ENCODE measurements at places on chromosomes 2 and 18. TPM values are rescaled to one million over a fixed set of nuclear protein-coding genes. Genes with fewer than 3 reads are reported as not detected.

DNA sequence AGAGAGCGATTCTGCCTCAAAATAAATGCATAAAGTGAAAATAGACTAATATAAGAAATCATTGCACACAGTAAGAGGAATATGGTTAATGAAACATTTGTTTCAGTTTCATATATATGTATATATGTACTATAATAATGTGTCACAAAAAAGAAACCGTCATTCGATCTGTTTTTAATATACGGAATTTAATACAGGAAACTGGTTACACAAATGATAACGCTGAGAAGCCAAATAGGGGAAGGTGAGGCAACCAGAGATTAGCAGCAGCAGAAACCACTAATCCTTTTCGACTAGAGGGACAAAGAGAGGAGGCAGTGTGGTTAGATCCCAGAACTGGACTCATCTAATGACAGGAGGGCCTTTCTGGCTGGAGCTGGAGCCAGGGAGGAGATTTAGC lies 64.2 kb upstream of the GREB1L start:
- no peaks in the 10 kb centered on the region for H3K4me1 ChIP-seq
- H3K27ac ChIP-seq = no peak overlapping the region
- no peak for DNase-seq
- H3K36me3 ChIP-seq = no peaks in the 10 kb centered on the region
- H3K4me3 ChIP-seq = no peak overlapping the region

- DNase-seq = no peak
- H3K27ac ChIP-seq = no peak overlapping the region
- no peaks in the 10 kb centered on the region for H3K27me3 ChIP-seq
- H3K4me3 ChIP-seq = no peak overlapping the region
Measured at GRCh38 chr2:135151615-135152014, 99.5 kb downstream of the RAB3GAP1 start.

DNA sequence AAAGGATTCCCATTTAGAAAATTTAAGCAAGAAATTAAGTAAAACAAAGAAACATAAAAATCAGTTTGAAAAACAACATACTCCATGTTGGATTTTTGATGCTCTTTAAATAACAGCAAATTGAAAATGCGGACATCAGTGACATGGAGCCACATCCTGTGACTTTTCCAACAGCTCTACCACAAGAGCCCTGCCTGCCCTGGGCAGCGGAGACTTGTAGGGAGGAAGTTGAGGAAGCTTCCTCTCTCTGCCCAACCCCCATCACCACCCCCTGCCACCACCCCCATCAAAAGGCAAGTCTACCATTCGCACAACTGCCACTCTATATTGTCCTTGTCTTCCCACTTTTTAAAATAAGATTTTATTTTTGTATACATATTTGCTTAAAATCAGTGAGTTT lies 32.8 kb upstream of the DAPL1 start:
- H3K4me1 ChIP-seq = no peaks in the 10 kb centered on the region
- no peak overlapping the region for H3K27ac ChIP-seq
- no peak for DNase-seq
- H3K4me3 ChIP-seq = no peak overlapping the region

DNA sequence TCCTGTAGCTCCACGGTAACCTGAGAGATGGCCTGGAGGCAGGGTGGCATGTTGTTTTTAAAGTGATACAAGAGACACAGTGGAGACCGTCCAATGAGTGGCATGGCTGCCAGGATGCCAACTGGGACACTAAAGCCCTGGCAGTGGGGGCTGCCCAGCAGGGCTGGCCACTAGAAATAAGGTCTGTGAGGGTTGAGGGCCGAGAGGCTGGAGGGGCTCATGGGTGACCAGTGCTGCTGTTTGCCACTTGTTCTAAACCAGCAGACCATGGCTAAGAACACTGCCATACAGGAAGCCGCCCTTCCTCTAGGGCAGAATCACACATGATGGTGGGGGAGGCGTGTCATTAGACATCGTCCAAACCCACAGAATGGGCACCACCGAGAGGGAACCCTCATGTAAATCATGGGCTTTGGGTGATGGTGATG lies 71.9 kb downstream of the ALPK2 start:
- no peaks in the 10 kb centered on the region for H3K27me3 ChIP-seq
- peak; percentile 87 for DNase-seq
- 0 out of 2 replicates have a peak overlapping the region, but pooled peaks have one; percentile 10 for H3K4me3 ChIP-seq
- H3K4me1 ChIP-seq = peaks cover 54% of the 10 kb centered on the region

DNA sequence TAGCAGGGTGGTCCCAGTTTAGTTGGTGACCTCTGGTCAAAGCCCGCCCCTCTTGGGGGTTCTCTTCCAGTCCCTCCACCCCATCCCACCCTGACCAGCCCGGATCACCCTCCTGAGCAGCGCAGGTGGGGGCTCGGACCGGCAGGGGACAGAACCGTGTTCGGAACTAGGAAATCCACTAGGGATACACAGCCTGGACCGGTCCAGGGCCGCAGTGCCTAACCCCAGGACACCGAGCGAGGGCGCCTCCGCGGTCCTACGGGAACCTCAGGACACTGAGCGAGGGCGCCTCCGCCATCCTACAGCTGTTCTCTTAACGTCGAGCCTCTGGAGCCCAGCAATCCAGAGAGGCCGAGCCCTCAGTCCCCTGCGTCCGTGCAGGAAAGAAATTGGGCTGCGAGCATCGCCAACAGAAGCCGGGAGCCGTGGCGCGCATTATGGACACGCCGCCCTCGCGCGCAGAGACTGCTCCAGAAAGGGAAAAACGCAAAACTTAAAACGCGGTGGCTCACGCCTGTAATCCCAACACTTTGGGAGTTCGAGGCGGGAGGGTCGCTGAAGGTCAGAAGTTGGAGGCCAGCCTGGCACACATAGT lies 8.5 kb downstream of the RAX start:
- H3K4me3 ChIP-seq = no peak overlapping the region
- H3K27ac ChIP-seq = no peak overlapping the region
- H3K36me3 ChIP-seq = no peaks in the 10 kb centered on the region
- peaks cover 7% of the 10 kb centered on the region for H3K27me3 ChIP-seq
- no peaks in the 10 kb centered on the region for H3K4me1 ChIP-seq
- DNase-seq = no peak

DNA sequence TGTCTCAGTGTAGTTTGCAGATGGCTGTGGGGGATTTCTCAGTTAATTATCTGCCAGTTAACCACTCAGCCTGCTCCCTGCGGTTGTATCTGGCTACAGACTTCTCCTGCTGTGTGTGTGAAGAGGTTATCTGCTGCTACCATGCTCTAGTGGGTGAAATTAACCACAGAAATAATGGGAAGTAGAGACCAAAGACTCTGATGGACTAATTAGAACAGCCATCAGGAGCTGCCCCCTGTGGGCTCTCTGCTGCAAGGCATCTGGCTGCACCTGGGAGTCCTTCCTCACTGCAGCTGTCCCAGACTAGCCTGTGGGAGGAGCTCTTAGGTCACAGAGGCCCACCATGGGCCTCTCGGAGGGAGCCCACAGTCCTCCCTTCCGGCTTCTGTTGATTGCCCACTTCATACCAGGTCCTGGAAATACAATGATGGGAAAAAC lies 66.6 kb downstream of the CTIF start:
- no peak overlapping the region for H3K27ac ChIP-seq
- peak; percentile 23 for DNase-seq
- H3K4me1 ChIP-seq = no peaks in the 10 kb centered on the region
- no peaks in the 10 kb centered on the region for H3K27me3 ChIP-seq
- no peak overlapping the region for H3K4me3 ChIP-seq
- no peaks in the 10 kb centered on the region for H3K36me3 ChIP-seq

DNA sequence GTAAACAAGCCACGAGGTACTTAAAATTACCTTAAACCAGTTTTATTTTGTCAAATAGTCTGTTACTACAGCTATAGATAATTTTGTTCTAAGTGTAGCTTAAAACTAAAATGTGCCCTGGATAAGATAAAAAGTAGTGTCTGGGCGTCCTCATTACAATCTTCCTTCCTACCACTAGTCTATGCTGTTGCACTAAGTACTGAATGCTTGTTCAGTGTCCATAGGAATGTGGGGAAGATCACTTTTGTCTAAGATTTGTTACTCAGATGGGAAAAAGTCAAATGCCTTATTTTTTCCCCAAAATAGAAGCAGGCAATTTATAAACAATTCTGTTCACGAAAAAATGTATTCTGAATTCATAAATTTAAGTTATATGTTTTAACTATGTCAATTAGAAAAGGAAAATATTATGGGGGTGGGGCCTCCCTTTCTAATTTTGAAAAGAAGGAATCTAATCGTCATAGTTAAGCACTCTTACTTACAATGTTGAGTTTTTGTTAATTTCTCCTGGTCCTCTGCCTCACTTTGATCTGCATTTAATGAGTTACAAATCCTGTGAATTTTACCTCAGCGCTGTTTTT lies 140.4 kb upstream of the VRK2 start:
- no peak overlapping the region for H3K4me3 ChIP-seq
- no peak for DNase-seq
- no peaks in the 10 kb centered on the region for H3K27me3 ChIP-seq
- no peak overlapping the region for H3K27ac ChIP-seq
- H3K36me3 ChIP-seq = no peaks in the 10 kb centered on the region

GRCh38 chr2:49403637-49404036 lies 249.3 kb upstream of the FSHR start:
- H3K27me3 ChIP-seq = no peaks in the 10 kb centered on the region
- no peaks in the 10 kb centered on the region for H3K4me1 ChIP-seq
- no peak for DNase-seq
- H3K27ac ChIP-seq = no peak overlapping the region
- no peak overlapping the region for H3K4me3 ChIP-seq

DNA sequence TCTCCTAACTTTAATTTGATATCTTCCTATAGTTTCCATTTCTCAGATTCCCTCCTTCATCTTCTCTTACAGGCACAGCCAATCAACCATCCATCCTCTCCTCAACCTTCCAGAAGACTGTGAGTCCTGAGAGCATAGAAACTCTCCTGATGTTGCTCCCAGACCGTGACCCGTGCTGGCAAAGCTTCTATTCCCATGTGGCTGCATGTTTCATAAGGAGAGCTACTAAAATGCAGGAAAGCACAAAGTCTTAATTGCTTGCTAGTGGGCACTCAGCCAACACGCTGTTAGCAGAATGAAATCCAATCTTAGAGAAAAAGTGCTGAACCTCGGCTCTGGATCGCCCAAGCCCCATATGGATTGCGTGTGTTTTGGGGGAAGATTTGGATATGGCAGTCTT lies 1244.7 kb upstream of the ZEB2 start:
- no peak for DNase-seq
- H3K27me3 ChIP-seq = no peaks in the 10 kb centered on the region
- no peak overlapping the region for H3K27ac ChIP-seq
- H3K36me3 ChIP-seq = no peaks in the 10 kb centered on the region
- H3K4me1 ChIP-seq = no peaks in the 10 kb centered on the region

DNA sequence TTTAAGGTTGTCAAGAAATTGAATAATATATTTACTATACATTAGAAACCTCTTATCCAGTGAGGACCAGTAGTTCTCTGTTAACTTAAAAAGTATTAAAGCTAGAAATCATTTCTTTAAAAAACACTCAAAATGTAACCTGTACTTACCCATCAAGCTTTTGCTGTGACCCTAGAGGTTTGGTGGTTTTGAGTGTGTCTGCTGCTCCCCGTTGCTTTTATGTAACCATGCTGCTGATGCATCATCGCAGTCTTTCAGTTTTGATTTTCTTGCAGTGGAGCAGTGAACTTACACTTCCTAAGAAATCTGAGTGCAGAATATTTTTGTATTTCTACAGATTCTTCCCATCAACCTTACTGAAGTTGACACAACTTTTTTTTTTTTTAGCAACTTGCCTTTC lies 34.2 kb downstream of the MRPS9 start:
- H3K36me3 ChIP-seq = peaks cover 8% of the 10 kb centered on the region
- peak overlapping the region; percentile 13 for H3K27ac ChIP-seq
- H3K27me3 ChIP-seq = no peaks in the 10 kb centered on the region
- peaks cover 5% of the 10 kb centered on the region for H3K4me1 ChIP-seq
- no peak overlapping the region for H3K4me3 ChIP-seq
- DNase-seq = peak; percentile 32

- no peak overlapping the region for H3K4me3 ChIP-seq
- peaks cover 10% of the 10 kb centered on the region for H3K4me1 ChIP-seq
- no peaks in the 10 kb centered on the region for H3K36me3 ChIP-seq
- no peaks in the 10 kb centered on the region for H3K27me3 ChIP-seq
- no peak overlapping the region for H3K27ac ChIP-seq
- DNase-seq = no peak
Measured at GRCh38 chr2:3610881-3611505, 16.1 kb downstream of the COLEC11 start.

- H3K27ac ChIP-seq = no peak overlapping the region
- no peaks in the 10 kb centered on the region for H3K4me1 ChIP-seq
- H3K36me3 ChIP-seq = no peaks in the 10 kb centered on the region
- no peak overlapping the region for H3K4me3 ChIP-seq
- DNase-seq = no peak
- H3K27me3 ChIP-seq = no peaks in the 10 kb centered on the region
Measured at GRCh38 chr2:129698593-129698992, 280.9 kb upstream of the RAB6C start.

- H3K4me3 ChIP-seq = no peak overlapping the region
- H3K4me1 ChIP-seq = no peaks in the 10 kb centered on the region
- H3K27me3 ChIP-seq = no peaks in the 10 kb centered on the region
- no peaks in the 10 kb centered on the region for H3K36me3 ChIP-seq
Measured at GRCh38 chr2:11122380-11122779, 32.9 kb upstream of the SLC66A3 start.

GRCh38 chr2:182854375-182855105 lies 11.9 kb downstream of the FRZB start:
- H3K4me1 ChIP-seq = no peaks in the 10 kb centered on the region
- H3K27me3 ChIP-seq = no peaks in the 10 kb centered on the region
- H3K4me3 ChIP-seq = no peak overlapping the region
- H3K27ac ChIP-seq = no peak overlapping the region
- H3K36me3 ChIP-seq = no peaks in the 10 kb centered on the region
- no peak for DNase-seq

- no peak for DNase-seq
- H3K27ac ChIP-seq = no peak overlapping the region
- H3K4me3 ChIP-seq = peak overlapping the region; percentile 62
- H3K4me1 ChIP-seq = peaks cover 23% of the 10 kb centered on the region
Measured at GRCh38 chr2:10329880-10330699, 27.4 kb downstream of the HPCAL1 start.

- H3K4me3 ChIP-seq = no peak overlapping the region
- DNase-seq = no peak
- H3K27ac ChIP-seq = no peak overlapping the region
- H3K4me1 ChIP-seq = no peaks in the 10 kb centered on the region
- no peaks in the 10 kb centered on the region for H3K27me3 ChIP-seq
Measured at GRCh38 chr2:183476490-183476889, 352.2 kb downstream of the NUP35 start.

NT5C1B gene
- polyA plus RNA-seq = 0.44 TPM

GCKR gene
- not detected for polyA plus RNA-seq

LYPD1 gene
- not detected for polyA plus RNA-seq

ZNF396 gene
- 0.62 TPM for polyA plus RNA-seq

AMER3 gene
- polyA plus RNA-seq = not detected

RBM44 gene
- 0.24 TPM for polyA plus RNA-seq

DNAJC5G gene
- not detected for polyA plus RNA-seq

LCLAT1 gene
- polyA plus RNA-seq = 24.3 TPM

PID1 gene
- polyA plus RNA-seq = not detected

CD28 gene
- polyA plus RNA-seq = not detected

GAREM2 gene
- 0.20 TPM for polyA plus RNA-seq

LGALSL gene
- 4.9 TPM for polyA plus RNA-seq

All from GM12878 (cell line).